Inflammatory macrophage (primary cell): ENCODE measurements at places on chromosomes 6 and 20.

- no peak for DNase-seq
Measured at GRCh38 chr20:56322681-56323080, 36.1 kb upstream of the FAM210B start.

GRCh38 chr6:2640551-2640950 is 110.2 kb downstream of the MYLK4 start:
- DNase-seq, result no peak

DNA sequence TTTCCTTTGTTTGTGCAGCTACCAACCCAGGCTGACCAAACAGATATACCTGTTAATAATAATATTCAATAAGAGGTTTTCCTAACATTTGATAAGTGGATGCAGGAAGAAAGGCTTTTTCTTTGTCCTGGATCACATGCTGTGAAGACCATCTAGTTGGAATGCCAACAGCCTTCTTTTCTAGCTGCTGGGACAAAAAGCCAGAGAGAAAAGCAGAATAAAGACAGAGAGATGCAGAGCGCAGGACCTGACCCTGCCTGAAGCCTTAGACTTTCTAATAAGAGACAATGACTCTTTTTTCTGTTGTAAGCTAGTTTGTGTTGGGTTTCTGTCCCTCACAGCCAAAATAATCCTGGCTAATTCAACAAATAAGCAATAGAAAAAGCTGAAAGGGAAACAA is 308.2 kb downstream of the PHF3 start:
- DNase-seq, result no peak

DNA sequence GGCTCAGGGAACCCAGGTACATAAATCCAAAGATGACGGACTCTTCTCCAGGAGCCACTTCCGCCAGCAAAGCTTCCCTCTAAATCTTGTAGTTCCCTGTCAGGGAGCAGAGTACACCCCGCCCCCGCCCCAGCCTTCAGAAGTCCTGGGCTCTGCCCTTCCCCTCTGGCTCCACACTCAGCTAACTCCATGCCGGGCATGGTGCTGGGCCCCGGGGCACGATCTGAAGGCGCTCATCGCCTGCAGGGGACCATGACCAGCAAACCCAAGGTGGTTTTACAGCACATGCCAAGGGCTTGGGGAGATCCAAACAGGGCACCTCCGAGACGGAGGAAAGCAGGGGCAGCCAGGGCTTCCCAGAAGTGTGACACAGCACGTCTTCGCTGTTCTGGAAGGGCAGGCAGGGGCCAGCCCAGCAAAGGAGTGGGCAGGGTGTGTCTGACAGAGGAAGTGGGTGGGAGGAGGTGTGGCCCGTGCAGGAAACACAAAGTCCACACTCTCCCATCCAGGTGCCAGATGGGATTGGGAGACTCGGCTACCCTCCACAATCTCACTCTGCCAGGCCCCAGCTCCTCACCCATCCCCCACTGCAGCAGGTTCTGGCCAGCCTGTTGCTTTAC is 41.6 kb upstream of the SLC22A2 start:
- no peak for DNase-seq

DNA sequence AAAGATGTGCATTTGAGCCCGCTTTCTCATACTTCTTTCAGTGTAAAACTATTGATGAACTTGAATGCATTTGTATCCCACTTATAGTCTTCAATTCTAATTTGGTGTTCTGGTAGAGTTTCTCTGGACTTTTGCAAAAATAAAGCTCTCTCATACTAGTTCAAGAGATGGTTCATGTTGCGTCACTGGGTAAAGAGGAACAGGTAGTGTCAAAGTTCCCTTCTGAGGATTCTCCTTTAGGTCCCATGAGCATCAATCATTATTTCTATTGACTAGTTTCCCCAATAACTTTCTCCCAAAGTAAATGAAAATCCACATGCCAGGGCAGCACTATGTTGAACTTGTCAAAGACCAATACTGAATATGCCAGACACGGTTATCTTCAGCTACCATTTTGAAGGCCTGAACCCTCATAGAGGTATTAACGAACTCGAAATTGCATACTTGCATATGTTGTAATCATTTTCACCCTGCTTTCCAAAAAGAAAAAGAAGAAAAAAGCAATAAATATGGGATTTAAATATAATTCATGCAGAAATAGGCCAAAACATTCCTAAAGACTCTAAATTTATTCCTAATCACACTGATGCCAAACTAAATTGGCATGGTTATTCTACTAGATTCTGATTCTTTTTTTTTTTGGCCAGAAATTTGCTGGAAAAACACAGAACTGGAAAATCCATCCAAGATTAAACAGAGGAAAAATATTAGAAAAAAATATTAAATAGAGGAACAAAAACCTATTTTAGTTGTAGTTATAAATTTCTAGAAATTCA is 84.5 kb downstream of the SGK1 start:
- peak; percentile 49 for DNase-seq

GRCh38 chr6:25229671-25230321 is 49.4 kb upstream of the CARMIL1 start:
- no peak for DNase-seq

- no peak for DNase-seq
Measured at GRCh38 chr20:12592756-12593155, 416.0 kb upstream of the SPTLC3 start.

- DNase-seq, result no peak
Measured at GRCh38 chr6:31450751-31451150, 47.2 kb upstream of the MICB start.

GRCh38 chr6:73363537-73363875 is 1.0 kb downstream of the KHDC3L start:
- DNase-seq, result no peak

GRCh38 chr6:97535800-97536199 is 252.8 kb upstream of the MMS22L start:
- DNase-seq, result no peak

- no peak for DNase-seq
Measured at GRCh38 chr6:163627274-163628062, 212.9 kb downstream of the QKI start.

GRCh38 chr6:165098165-165098564 is 211.2 kb downstream of the C6orf118 start:
- no peak for DNase-seq

GRCh38 chr6:106133040-106133439 is 46.9 kb downstream of the PRDM1 start:
- no peak for DNase-seq

- DNase-seq, result no peak
Measured at GRCh38 chr6:117465691-117466090, 16.8 kb upstream of the DCBLD1 start.

- no peak for DNase-seq
Measured at GRCh38 chr6:148984531-148985056, 237.8 kb downstream of the UST start.

DNA sequence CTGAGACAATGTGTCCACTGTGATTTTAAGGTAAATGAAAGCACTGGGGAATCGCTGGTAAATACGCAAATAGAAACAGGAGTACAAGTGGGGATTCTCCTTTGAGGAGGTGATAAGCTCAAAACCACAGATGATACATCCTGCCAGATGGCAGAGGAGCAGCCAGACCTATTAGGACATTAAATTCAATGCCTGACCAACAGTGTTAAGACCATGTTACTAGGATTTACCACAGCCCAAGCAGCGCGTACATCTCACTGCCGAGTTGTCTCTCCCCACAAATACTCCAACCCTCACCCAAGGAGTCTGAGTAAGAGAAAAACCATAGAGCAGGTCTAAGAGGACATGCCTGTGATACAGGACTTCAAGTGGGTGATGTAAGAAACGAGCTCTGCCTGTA is 68.9 kb upstream of the TULP1 start:
- no peak for DNase-seq

DNA sequence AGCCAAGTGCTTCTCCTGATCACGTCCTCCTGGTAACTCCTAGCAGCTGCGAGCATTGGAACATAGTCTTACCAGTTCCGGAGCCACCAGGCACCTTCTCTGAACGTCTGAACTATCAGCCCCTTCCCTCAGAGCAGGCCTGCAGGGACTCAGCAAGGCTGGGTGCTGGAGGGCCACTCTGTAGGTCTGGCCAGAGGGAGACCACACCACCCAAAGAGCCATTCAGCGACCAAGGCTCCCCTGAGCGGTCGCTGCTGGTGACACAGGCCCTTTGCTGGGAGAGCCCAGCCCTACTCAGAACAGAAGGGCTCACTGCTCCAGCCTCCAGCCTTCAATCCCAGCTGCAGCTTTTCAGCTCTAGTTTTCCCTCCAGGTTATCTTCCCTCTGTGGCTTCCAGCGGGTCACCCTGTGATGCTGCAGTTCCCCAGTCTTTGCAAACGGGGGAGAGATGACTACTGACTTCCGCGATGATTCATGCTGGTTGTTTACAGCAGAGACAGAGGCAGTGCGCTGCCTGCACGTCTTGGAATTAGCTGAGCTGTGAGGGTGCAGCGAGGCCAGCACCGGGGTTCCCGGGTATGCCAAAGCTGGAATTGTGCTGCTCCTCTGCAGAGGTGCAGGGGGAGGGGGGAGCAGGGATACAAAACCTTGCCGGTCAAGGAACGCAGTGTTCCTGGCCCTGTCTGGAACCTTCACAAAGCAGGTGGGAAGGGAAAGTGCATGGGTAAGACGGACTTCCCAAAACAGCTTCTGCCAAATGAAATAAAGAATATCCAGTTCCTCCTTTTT is 161.4 kb downstream of the LY86 start:
- peak; percentile 94 for DNase-seq

DNA sequence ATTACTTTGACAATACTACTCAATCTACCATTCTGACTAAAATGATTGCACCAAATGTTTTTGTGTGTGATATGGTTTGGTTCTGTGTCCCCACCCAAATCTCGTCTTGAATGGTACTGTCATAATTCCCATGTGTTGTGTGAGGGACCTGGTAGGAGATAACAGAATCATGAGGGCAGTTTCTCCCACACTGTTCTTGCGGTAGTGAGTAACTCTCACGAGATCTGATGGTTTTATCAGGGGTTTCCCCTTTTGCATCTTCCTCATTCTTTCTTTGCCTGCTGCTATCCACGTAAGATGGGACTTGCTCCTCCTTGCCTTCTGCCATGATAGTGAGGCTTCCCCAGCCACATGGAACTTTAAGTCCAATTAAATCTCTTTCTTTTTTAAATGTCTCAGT is 20.8 kb downstream of the SYCP2 start:
- DNase-seq, result peak; percentile 72

- no peak for DNase-seq
Measured at GRCh38 chr20:22001886-22002285, 296.4 kb downstream of the PAX1 start.

DNA sequence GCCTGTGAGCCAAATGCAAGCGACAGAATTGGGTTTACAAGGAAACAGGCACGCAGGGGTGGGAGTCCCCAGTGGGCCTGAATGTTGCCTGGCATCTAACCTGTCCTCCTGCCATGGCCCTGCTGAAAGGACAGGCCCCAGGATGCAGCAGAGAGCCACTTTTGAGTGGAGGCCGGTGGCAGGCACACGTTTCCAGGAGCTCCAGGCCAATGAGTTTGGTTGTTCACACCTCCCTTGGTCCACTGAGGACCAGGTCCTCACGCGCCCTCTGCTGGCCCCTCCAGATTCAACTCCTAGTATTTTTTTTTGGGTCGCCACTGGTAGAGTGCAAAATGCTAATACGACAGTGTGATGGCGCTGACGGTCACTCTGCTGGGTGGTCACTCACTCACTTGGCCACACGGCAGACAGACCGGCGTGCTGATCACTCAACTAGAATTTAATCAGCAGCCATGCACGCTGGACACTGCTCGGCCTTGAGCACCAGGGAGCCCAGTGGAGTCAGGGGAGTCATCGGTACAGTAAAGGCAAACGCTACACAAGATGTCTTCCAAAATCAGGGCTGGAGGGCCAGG is 81.7 kb upstream of the NFATC2 start:
- peak; percentile 41 for DNase-seq

DNA sequence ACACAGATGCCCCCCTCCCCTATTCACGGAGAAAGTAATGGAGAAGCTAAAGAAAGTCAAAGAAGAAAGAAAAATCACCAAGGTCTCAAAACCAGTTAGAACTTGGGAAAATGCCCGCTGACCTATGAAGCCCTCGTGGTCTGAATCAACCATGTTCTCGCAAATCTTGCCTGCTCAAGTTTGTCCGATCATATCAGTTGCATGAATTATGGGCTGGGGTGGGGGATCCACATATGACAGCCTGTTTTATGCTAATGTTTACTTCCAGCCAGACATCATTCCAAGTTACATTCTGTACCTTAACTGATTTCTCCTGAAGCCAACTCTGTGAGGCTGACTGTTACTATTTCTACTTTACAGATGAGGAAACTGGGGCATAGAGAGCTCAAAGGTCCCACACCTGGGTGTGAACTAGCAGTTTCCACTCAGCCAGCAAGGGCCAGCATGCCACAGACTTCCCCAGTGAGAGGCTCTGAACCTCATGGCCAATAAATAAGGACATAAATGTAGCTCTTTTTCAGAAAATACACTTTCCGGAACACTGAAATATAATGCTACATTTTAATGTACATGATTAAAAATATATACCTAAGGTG is 2.1 kb downstream of the RNASET2 start:
- DNase-seq, result no peak

GRCh38 chr6:14412026-14412425 is 294.5 kb downstream of the CD83 start:
- DNase-seq, result no peak
